ENCODE measurements at places on chromosomes 6 and 20.

- no peak for DNase-seq
These were observed 74.5 kb upstream of the TRAF3IP2 start for GRCh38 chr6:111680015-111680712.

DNA sequence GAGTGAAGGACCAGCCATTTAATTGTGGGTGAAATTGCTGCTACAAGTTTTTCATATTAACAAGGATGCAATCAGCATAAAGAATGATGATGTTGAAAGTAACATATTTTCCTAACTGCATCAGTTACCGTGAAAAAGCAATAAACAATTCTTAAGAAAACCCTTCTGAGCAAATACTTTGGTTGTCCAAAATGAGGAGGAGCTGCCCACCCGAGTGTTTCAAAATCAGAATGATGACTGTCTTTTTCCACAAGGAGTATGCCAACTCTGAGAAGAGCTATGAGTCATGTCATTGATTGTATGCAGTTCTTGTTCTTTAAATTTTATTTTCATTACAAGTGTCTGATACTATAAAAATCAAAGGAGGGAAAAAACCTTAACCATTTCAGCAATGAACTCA, 470.5 kb downstream of the COL12A1 start:
- no peak for DNase-seq

GRCh38 chr6:35668744-35669450, 19.8 kb downstream of the FKBP5 start:
- DNase-seq = peak; percentile 12

DNA sequence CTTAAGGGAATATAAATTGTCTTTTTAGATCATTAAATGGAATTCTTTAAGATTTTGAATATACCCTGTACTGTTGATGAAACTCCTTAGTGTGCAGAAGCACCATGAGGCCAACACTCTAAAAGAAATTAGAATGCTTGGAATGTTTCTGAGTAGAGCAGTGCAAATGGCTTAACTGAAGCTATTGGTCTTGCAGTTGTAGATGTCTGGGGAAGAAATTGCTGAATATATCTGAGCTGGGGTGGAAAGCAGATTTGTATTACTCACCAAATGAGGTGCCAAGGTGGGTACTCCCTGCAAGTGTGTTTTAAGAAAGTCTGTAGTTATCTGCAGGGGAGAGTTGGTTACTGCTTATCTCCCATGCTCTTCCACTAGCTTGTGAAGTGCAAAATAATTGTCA, 119.0 kb downstream of the ADGRG6 start:
- no peak for DNase-seq

GRCh38 chr6:45498591-45498990, 120.9 kb upstream of the SUPT3H start:
- DNase-seq = no peak

DNA sequence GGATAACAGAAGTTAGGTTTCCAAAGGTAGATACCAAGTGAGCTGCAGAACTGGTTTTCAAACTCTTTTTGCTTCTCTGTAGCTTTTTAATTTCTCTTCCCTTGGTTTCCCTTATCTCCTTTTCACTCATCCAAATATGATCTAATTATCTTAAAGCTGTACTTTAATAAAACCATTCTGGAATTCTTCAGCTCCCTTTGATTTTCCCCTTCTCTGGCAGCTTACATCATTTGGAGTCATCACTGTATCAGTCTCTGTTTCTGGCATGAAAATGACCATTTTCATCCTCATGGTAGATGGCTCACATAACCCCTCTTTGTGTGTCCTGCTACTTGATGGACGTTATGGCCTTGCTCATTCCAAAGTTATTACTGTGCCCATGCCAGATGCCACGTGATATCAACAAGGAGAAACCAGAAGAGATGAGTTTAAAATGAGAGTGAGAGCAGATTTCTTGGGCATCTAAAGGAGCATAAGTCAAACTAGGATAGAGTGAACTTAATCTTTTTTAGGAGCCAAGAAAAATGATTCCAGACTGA, 620.2 kb downstream of the QKI start:
- DNase-seq = no peak

GRCh38 chr6:34726055-34726454, 29.5 kb upstream of the ILRUN start:
- DNase-seq = no peak

- DNase-seq = peak; percentile 41
These were observed 771 bp downstream of the ARFRP1 start for GRCh38 chr20:63706852-63707557.
